ENCODE measurements at places on chromosomes 11 and 22.

GRCh38 chr11:34975482-34975881 lies 59.1 kb downstream of the PDHX start:
- DNase-seq = no peak

GRCh38 chr11:4808476-4808875 lies 4.3 kb upstream of the OR52R1 start:
- no peak for DNase-seq

DNA sequence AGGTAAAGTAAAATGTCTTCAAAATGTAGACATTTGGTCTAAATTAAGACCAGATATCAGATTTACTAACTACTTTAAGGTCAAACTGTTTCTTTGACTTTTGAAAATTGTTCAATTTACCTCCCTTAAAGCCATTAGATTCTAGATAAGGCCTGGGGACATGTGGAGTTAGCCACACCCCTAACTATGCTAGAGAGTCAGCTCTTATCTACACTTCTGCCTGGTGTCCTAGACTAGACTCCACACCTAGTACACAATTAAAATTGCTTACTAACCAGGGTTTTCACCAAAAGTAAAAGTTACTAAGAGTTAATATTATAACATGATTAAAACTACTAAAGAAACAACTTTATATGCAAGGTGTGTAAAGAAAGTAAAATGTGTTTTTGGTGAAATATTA lies 43.6 kb upstream of the DBX1 start:
- no peak for DNase-seq

GRCh38 chr11:10298342-10298741 lies 4.3 kb upstream of the SBF2 start:
- no peak for DNase-seq

- DNase-seq = no peak
These were observed 31.6 kb upstream of the MYH9 start for GRCh38 chr22:36419177-36419911.

GRCh38 chr11:17743026-17743807 lies 8.6 kb downstream of the KCNC1 start:
- DNase-seq = no peak

DNA sequence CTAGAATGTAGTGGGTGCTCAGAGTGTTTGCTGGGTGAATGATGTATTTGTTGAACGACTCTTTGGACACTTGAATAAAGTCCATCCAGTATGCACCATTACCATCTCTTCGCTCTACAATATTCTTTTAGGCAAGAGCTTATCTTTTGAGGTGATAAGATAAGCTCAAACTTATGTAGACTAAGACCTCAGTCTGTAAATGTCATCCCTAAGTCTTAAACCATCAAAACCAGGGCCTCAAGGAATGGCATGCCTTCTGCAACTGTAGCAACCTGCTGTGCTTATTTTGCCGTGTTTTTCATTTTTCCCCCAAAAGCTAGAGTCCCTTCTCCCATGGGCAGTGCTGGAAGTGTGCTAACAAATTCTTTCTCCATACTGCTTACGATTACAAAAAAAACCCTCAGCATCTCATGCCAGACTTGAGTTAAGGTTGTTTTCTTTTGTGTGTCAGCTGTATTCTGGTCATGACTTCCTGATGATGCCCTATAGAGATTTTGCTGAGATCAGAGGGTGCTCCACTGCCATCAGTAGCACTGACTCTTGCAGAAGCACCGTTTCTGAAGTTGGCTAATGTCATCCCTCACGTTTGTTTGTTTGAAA lies 27.8 kb downstream of the LIMK2 start:
- DNase-seq = no peak

GRCh38 chr11:102608699-102609098 lies 16.4 kb downstream of the MMP20 start:
- DNase-seq = no peak

GRCh38 chr22:29083933-29084591 lies 11.2 kb downstream of the KREMEN1 start:
- DNase-seq = no peak

GRCh38 chr22:39898997-39899396 lies 1.9 kb upstream of the GRAP2 start:
- no peak for DNase-seq

- no peak for DNase-seq
These were observed 7.4 kb upstream of the TH start for GRCh38 chr11:2178906-2179494.

DNA sequence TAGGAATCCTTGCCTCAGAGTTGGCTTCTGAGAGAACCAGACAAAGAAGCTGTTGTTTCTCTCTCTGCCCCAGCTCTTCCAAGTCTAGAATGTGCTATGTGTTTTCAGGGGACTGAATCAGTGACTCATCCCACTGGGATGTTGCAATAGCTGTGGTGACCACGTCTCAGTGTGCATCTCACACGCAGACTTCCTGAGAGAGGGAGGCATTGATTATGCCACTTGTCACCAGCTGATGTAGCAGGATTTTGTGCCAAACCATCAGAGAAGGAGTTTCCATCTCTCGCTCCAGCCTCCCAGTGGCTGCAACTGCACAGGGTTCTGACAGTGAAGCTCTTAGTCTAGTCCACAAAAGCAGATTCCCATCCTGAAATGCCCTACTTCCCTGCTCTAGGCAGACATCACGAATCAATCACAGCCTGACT lies 455.8 kb downstream of the MIAT start:
- DNase-seq = no peak

- no peak for DNase-seq
These were observed 88.1 kb downstream of the MN1 start for GRCh38 chr22:27713461-27713860.

All from activated naive CD8-positive, alpha-beta T cell treated with anti-CD3 and anti-CD28 coated beads, Interleukin-2, amount 50 U/mL, for 16 hours (primary cell).